ENCODE measurements at places on chromosomes 16 and 17.

- DNase-seq: no peak
These were observed 21.1 kb downstream of the ANKRD40 start for GRCh38 chr17:50686494-50687199.

DNA sequence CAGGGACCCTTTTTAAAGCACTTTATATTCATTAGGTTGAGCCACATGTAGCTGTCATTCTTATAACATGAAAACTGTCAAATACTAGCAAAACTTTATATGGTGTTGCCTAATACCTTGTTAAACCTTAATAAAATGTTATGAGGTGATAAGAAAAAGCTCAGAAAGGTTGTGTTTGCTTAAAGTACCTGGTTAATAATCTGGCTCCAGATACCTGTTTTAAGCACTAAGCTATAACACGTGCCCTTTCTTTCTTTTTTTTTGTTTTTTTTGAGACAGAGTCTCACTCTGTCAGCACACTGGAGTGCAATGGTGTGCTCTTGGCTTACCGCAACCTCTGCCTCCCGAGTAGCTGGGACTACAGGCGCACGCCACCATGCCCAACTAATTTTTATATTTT lies 58.9 kb upstream of the STAC2 start:
- no peak for DNase-seq

DNA sequence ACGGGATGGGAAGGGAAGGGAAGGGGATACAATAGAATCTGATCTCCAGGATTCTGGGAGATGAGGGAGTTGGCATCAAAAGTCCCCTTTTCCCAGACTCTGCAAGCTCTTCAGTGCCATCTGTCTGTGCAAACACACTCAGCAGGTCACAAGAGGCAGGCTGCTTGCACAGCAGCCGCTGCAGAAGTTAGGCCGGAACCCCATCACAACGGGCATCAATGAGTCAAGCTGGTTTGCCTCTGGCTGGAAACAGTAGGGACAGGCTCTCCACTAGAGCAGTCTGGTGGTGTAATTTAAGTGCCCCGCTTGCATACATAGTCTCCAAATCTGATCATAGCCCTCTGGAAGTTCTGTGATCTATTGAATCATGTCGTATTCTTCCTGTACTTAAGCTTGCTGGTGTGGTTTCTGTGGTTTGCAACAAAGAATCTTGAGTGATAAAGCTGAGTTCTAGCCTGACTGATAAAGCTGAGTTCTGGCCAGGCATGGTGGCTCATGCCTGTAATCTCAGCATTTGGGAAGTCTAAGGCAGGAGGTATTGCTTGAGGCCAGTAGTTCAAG lies 33.7 kb upstream of the KDM8 start:
- peak; percentile 92 for DNase-seq

- DNase-seq: no peak
These were observed 34.6 kb downstream of the ERN1 start for GRCh38 chr17:64095144-64095882.

- no peak for DNase-seq
These were observed 5.9 kb downstream of the FAHD1 start for GRCh38 chr16:1832838-1833454.

GRCh38 chr16:53372992-53373871 lies 61.0 kb upstream of the RBL2 start:
- no peak for DNase-seq

- DNase-seq: no peak
These were observed 8.1 kb downstream of the OR2C1 start for GRCh38 chr16:3363793-3364192.

GRCh38 chr16:61237884-61238485 lies 798.3 kb downstream of the CDH8 start:
- DNase-seq: no peak

GRCh38 chr17:32871746-32872145 lies 5.2 kb downstream of the MYO1D start:
- DNase-seq: peak; percentile 91

DNA sequence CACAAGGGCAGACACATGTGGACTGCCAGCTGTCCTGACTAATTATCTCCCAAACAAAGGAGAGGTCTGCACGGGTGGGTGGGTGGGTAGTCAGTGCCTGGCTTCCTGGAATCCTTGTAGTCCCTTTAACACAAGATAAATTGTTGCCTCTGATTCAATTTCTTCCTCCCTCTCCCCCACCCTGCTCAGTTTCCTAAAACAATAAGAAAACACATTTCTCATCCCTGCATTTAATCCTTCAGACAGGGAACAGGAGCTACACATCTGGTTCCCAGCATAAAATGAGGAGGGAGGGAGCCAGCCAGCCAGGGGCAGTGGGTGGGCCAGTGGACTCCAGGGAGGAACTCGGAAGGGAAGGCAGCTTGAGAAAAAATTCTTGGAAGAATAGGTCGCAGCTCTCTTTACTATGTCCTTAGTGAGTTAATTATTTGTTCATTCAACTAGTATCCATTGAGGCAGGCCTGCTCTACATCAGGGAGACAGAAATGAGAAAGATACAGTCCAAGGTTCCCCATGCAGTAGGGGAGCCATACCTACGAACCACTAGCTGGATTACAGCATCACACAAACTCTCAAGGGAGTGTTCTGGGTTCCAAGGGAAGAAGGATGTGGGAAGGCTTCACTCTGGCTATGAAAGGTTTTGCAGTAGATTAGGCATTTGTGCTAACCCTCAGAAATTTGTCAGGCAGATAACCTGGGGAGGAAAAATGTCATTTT lies 58.3 kb downstream of the CCT6B start:
- DNase-seq: no peak

- DNase-seq: no peak
These were observed at the start of gene TMED6 for GRCh38 chr16:69351309-69352027. TSS of gene TMED6 (minus strand) at chr16:69351786. CDS start at chr16:69351753, 33 bp downstream.

- no peak for DNase-seq
These were observed 47.3 kb downstream of the ZCCHC14 start for GRCh38 chr16:87445486-87445885.

DNA sequence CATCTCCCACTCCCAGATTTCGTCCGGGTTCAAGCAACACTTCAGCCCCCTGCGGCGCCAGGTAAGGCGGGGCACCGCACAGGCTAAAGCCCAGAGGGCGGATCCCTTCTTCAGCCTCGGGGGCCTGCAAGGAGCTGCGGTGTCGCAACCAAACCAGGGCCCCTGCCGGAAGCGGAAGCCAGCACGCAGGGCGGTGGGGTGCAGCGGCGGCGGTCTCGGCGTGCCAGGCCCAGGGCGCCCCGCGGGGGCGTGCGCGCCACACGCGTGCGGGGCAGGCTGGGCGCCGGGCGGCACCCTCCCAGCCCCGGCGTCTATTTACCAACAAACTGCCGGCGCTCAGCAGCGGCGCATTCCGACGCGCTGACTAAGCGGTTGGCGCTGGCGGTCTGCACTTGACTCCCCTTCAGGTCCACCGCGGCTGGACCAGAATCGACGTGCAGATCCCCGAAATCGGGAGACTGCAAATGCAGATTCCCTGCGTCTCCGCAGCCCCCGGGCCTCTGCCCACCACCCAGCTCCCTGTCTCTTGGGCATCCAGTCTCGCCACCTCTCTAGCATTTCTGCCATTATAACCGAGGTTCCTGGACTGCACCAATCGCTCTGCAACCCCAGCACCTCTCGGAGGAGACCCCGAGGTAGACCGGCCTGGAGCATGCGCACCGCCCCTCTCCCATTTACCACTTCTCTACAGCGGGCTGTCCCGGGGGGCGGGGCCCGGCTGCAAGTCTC lies 421 bp upstream of the DLX4 start:
- peak; percentile 87 for DNase-seq

DNA sequence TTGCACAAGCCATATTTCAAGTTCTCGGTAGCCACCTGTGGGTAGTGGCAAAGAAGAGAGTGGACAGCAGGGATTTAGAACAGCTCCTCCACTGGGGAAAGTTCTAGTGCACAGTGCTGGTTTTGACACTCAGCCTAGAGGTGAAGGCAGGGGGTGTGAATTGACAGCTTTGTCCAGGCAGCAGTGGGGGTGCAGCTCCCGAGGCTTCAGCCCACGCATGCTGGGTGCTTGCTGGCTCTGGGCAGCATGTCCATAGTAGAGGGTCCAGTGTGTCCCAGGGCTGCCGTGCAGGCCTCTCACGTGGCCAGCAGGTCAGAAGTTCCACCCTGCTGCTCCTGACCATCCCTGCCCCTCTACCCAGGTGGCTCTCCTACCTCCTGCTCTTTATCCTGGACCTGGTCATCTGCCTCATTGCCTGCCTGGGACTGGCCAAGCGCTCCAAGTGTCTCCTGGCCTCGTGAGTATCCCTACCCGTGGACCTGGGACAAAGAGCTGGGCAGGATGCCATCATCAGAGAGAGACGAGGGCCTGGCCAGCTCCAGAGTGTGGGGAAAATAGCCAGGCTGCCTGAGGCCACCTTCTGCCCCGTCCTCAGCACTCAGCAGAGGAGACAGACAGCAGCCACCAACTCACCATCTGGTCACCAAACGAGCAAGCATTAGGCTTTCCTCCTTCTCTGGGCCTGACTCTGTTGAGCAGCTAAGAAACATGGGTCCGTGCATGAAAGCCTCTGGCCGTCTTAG lies 29.8 kb downstream of the TTYH2 start:
- DNase-seq: no peak

GRCh38 chr17:43129671-43130010 lies 4.5 kb upstream of the BRCA1 start:
- DNase-seq: no peak

DNA sequence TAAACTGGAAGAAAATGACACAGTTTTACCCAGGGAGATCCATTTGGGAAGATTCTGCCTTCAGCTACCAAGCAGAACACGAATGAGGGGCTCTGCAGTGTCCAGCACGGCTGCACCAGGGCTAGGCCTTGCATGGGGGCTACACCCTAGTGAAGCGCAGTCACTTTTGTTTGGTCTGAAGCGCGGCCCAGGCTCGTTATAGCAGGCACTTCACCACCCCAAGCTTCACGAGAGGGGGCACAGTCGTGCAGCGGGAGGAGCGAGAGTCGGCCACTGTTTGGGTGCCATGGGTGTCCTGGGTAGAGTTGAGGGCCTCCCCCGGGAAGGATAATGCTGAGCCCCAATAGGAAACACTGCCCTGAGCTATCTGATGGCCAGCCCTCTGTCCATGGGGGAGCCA lies 21.6 kb upstream of the IL17C start:
- DNase-seq: no peak

DNA sequence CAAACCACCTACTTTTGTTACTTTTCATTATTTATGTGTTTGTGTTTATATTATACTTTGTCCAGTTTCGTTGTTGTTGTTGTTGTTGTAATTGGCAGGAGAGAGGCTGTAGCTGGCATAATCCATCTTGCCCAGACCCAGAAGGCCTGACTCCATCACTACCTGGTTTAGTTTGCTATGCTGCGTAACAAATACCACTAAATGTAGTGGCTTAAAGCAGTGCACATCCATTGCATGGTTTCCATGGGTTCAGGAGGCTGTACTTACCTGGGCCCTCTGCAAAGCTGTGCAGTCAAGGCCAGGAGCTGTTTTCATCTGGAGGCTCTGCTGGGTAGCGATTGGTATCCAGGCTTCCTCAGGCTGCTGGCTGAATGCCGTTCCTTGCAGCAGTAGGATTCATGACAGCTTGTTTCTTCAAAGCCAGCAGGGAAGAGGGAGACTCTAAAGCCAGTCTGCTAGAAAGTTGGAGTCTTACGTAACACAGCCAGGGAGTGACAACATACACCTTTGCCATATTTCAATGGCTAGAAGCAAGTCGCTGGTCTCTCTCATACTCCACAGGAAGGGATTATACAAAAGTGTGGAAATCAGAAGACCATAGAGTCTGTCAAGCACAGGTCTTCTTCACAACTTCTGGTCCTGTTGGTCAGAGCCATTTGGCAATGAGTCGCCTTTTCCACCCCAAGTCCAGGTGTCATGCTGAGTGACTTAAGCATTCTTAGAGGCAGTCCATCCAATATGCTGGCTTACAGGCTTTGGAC lies 41.1 kb downstream of the TNRC6C start:
- DNase-seq: no peak

GRCh38 chr17:13477180-13477611 lies 124.5 kb downstream of the HS3ST3A1 start:
- no peak for DNase-seq

GRCh38 chr16:56231-56927 lies 2.8 kb downstream of the SNRNP25 start:
- DNase-seq: no peak

DNA sequence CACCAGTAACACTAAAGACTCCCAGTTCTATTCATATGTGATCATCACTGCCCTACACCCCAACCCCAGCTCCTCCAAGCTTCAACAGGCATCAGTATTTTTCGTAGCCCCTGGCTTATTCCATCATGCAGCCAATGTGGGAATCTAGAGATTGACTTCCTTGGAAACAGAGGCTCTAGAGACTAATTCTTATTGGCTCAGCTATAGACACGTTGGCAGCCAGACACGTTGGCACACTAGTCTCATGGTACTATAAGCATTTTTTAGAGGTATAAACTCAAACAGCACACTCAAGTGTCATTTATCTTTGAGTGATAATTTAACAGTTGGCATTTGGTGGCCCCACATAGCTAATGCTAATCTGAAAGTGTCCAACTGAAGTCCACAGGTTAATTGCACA lies 44.4 kb upstream of the CDR2 start:
- no peak for DNase-seq

- no peak for DNase-seq
These were observed 3.4 kb upstream of the SEC14L5 start for GRCh38 chr16:4954714-4955113.

- no peak for DNase-seq
These were observed 776 bp upstream of the TMEM219 start for GRCh38 chr16:29961127-29961478.

- no peak for DNase-seq
These were observed 60.5 kb downstream of the NFAT5 start for GRCh38 chr16:69626256-69626655.

- no peak for DNase-seq
These were observed 8.5 kb upstream of the ZFHX3 start for GRCh38 chr16:73056448-73056847.

DNA sequence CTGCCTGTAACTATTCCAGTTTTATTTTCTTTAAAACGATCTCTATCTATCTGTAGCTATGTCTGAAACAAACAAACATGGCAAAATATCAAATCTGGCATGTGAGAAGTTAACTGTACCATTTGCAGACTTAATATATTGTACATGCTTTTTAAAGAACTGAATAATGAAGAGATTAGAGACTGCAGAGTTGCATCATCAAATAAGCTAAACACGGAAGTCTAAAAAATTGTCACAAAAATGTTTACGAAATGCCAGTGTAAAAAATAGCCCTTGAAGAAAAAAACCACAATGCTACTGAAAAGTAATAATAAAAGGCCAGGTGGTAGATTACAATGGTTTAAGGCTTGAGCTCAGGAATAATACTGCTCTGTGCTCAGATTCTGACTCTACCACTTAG lies 43.1 kb downstream of the HS3ST3A1 start:
- DNase-seq: no peak

- DNase-seq: no peak
These were observed 10.0 kb upstream of the SLC4A1 start for GRCh38 chr17:44277976-44278375.
